ENCODE measurements at places on chromosomes 16 and 17.

- DNase-seq = no peak
These were observed 53.9 kb downstream of the AIPL1 start for GRCh38 chr17:6380915-6381438.

DNA sequence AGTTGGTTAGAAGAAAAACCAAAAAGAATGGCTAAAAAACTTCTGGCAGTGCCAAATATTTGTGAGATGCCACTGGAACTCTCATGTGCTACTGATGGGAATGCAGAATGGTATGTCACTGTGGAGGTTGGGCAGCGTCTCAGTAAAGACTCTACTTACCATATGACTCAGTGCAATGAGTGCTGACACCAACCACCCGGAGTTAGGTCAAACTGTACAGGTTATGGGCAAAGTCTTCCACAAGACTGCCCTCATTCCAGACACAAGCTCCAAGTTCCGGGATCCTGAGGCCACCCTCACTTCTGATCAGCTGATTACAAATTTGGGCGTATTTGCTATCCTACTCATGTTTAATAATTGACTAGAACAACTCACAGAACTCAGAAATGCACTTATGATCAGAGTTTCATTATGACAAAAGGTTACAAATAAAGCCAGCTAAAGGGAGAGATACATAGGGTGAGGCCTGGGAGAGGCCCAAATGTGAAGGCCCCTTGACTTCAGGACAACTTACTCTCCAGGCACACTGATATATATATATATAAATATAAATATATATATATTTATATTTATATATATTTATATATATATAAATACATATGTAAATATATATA, 114.9 kb downstream of the TRIM37 start:
- no peak for DNase-seq

DNA sequence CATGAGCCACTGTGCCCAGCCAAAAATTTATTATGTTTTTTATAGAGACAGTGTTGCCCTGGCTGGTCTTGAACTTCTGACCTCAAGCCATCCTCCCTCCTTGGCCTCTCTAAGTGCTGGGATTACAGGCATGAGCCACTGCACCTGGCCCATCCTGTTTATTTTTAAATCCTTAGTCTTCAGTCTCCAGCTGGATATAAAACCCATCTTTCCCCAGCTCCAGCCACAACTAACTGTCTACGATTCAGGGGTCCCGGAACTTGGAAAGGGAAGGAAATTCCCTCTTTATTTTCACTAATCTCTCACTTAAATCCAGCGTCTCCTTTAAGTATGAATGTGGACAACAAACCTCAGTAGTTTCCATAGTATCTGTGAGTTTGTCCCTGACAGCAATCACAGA, 62.2 kb downstream of the IQCK start:
- DNase-seq = no peak

DNA sequence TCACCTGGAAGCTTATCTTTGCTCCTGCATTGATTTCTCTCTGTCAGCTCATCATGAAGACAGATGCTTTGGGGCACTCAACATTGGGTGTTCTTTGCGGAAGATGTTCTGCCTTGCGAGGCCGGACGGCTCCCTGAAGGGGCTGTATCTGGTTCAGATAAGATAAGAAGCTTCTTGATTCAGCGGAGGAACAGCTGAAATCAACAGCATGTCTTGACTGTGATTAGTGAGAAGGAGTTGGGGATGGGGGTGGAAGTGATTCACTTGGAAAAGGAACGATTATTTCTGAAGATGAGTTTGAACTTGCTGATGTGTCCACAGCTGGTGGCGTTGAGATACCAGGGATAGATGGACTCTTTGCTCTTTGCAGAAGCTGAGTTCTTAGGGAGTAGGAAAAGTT, 126.9 kb upstream of the WSCD1 start:
- no peak for DNase-seq

DNA sequence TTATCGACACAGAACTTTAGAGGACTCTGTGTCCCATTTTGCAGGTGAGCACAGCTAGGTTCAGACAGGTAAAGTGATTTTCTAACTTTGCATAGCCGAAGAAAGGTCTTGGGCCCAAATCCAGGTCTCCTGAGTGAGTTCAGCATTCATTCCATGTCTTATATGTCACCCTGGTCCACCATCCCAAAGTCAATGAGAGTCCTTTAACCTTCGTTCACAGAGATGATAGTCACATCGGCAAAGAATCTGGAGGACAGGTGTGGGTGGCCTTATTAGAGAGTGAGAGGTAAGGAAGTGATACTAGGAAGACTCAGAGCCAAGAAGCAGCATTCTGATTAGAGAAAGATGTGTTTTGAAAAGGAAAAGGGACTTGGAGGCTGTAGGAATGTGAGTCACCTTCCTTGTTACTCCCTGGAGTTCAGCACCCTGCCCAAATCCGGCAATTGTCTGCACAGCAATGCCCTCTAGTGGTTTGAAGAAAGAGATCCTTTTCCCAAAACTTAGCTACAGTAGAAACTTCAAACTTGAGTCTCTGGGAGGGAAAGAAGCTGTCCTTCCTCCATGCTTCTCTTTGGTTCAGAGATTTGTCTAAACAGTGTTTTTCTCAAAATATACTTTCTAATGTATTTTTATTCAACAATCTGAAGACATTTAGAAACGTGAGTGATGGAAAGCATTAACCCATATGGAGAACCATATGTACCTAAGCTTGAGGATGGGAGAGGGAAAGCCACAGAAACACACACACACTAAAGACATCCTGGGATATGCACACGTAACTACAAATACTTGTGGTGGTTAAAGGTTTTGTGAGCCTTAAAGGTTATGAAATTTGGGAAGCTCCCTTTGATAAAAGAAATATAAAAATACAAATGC, 96.4 kb upstream of the SHISA6 start:
- no peak for DNase-seq
